ENCODE measurements at places on chromosomes 1 and 21.
A peak's percentile ranks its signal among the peaks of the same experiment; 100 is the strongest.

DNA sequence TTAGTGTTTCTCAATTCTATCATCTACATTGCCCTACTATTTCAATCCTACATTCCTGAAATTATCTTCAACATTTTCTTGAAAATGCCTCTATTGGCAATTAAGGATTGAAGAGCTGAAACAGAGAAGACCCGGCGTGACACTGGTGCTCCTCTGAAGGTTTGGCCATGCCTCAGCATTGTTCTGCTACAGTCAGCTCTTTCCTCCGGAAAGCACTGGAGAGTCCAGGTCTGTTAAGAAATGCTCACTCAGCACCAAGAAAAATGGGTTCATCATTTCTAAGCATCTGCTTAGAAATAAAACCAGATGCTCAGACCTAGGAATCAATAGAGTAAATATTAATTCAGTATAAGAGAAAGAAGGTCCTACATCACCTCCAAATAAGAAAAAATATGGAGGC, 58.8 kb downstream of the WARS2 start:
- no peak for DNase-seq

- DNase-seq: no peak
These were observed 68.8 kb downstream of the RPS6KC1 start for GRCh38 chr1:213119794-213120193.

- peak; percentile 16 for DNase-seq
These were observed 429 bp downstream of the SRRM1 start for GRCh38 chr1:24643363-24644099.

DNA sequence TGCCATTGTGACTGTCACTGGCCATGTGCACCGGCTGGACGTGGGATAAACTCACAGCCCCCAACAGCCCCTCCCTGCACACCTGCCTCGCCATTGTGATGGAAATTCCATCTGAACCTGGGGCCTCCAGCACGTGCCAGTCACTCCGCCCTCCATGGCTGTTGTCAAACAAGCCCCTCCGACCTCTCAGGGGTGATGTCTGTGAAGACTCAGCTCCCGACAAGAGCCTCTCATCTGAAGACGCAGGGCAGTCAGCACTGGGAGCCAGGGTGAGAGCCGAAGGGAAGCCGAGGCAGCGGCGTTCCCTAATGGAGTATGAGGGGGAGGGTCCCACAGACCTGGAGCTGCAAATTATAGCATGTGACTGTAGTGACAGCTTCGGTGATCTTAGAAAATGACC, 1.4 kb upstream of the KRTAP10-2 start:
- DNase-seq: no peak

- DNase-seq: no peak
These were observed 12.2 kb downstream of the SLC37A1 start for GRCh38 chr21:42525676-42526378.

DNA sequence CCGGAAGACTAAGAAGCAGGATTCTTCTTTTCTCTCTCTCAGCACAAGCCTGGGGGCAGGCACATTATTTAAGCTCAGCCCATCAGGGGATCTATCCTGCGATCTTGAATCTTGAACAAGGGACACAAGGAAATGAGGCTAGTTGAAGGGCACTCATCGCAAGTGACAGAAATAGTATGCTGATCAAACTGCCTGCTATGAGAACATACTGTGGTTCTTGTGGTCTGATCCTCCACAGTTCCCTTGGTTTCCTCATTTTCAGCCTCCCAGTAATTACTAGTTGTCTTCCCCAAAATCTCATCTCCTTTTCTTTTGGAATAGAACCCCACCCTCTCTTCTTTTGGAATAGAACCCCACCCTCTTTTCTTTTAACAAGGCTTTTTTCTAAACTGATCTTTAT, 6.5 kb downstream of the ANKRD45 start:
- no peak for DNase-seq

DNA sequence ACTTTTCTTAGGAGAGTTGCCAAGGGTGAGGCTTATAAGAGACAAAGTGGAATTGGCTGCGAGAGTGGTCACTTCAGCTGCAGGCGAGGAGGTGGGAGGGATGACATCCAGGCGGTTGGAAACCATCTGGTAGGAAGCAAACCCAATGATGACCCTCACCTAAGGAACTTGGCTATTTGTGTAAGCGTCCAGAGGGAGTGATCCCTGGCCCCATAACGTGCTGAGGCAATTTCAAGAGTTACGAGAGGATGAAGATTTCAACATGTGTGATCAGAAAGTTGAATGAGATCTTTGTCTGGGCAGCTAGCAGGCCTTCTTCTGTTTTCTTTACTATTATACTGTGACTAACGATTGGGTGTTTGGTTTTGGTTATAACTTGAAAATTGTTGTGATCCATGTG, 102.7 kb upstream of the VANGL1 start:
- no peak for DNase-seq

DNA sequence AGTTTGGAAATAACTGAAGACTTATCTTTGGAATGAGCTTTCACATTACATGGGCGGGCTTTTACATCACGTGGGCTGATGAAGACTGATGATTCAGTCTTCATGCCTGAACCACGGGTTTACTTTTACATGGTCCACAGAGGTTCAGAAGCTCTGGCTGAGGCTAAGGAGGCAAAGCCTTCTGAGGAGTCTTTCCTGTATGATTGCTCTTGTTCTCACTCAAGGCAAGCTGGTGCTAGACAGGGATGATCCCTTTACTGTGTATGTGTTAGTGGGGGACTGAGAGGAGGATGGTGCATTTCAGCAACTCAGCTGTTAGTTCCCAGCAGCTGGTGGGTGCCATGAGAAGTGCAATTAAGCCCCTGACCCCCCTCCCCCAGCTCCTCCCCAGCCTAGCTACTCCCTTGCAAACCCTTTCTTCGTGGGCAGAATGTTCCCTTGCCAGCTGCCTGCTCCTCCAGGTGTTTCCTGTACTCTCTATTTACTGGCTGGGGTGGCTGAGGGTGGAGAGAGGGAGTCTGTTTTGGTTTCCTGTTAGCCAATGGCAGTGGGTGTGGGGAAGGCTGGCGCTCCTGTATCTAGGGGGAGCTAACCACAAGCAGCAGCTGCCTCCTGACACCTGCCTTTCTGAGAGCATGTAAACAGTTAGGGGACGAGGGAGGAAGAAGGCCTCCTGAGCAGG, 15.4 kb downstream of the BTG2 start:
- peak; percentile 49 for DNase-seq

GRCh38 chr1:63747445-63747844, 26.4 kb upstream of the ROR1 start:
- DNase-seq: no peak

DNA sequence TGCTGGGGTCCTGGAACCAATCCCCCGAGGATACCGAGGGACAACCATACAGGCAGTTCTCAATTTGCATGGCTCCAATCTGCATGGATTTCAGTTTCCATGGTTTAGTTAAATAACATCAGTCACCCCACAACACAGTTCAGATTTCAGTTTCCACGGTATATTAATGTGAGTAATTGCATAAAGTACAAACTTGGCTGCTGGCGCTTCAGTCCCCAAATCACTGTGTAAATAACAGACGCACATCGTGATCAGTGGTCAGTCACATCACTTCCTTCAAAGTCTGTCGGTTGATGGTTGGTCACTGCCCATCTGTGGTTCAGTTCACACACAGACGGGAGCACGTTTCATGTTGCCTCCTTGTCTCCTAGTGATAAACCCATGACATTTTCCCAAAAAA, 66.4 kb upstream of the LPGAT1 start:
- DNase-seq: no peak

- no peak for DNase-seq
These were observed 242.6 kb downstream of the PTPRU start for GRCh38 chr1:29478879-29479278.

- no peak for DNase-seq
These were observed 2.1 kb downstream of the MROH7 start for GRCh38 chr1:54643736-54644135.
